ENCODE measurements at places on chromosomes 5 and 9.

GRCh38 chr5:36820900-36821299 is 55.7 kb upstream of the NIPBL start:
- DNase-seq, result no peak

DNA sequence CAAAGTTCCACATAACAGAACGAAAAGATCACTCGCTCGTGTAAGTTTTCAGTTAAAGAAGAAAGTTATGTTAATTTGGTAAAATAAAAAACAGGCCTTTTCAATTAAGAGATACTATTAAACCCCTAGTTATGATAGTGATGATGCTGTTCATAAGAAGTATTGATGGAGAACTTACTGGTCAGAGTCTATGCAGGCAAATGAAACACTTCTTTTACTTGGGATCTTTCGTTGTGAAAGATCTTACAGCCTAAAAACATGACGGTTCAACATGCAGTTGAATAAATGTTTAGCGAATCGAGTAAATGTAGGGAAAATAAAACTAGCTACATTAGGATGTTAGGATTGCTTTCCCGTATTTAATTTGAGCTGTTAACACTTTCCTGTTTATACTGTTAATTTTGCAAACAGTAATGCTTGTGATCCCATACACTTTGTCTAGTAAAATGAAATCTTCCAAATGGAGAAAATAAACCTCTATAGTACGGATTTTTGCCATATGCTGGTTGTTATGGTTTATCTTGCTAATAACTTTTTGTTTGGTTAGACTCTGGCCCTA is 2.0 kb downstream of the RHOBTB3 start:
- DNase-seq, result no peak

- DNase-seq, result no peak
These were observed 185.9 kb upstream of the RASA1 start for GRCh38 chr5:87081511-87082372.

- no peak for DNase-seq
These were observed 27.3 kb upstream of the FANCC start for GRCh38 chr9:95344735-95345325.

DNA sequence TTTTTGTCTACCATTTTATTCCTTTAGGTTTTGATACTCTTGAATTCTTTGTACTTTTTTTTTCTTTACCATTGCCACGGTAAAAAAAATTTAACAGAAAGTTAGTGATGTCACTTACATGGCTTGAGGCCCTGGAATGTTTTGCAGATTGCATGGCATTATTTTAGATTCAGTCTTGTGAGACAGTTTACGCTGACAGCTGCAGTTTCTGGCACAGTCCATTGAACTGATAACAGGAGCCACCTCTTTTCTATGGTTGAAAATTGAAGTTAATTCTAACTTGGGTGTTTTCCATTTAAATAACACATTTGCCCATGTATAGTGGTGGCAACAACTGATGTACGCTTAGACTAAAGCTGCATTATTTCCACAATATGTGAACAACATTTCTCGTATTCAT is 1028.5 kb downstream of the CDH18 start:
- no peak for DNase-seq

- DNase-seq, result no peak
These were observed 1.4 kb downstream of the MCCC2 start for GRCh38 chr5:71588533-71588885.

GRCh38 chr9:15227491-15227890 is 79.5 kb downstream of the TTC39B start:
- no peak for DNase-seq

- no peak for DNase-seq
These were observed 198.3 kb downstream of the ERCC6L2 start for GRCh38 chr9:96073531-96074480.

- no peak for DNase-seq
These were observed 19.8 kb downstream of the CRHBP start for GRCh38 chr5:76972689-76973088.

DNA sequence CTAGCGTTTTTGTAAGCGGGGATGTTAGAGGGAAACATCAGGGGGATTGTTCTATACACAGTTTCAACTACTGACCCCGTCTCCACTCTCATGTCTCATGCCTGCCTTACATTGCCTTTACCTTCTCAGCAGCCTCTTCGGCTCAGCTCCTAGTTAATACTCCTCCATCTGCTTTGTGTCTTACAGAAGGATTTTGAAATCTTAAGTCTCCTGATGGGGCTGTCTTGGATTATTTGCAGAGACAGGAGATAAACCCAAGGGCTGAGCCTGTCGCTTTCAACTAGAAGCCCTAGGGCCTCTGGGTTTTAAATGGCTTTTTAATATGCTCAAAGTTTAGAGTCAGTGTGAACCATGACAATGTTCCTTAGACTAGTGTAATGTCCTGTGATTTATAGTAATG is 161.5 kb downstream of the CARTPT start:
- no peak for DNase-seq

DNA sequence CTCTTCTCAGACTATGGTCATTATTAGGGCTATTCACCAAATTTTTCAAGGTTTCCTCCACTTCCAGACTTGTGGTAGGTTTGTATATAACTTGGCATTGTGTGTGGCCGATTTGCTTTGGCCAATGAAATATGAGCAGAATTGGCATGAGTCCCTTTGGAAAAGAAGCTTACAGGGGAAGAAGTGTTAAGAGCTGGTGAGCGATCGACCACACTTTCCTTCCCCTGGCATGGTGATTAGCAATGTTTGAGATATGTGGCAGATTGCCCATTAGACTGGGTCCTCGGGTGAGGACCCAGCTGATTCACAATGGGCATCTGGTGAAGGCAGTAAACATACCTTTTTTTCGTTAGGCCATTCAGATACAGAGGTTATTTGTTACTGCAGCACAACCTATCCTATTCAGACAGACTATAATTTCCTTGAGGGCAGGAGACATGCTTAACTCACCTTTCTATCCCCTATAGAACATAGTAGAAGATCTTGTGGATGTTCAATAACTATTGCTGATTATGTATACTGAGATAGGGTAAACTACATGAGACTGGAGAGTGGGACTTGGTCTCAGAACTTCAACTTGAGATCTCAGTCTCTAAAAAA is 62.8 kb upstream of the KLF9 start:
- no peak for DNase-seq

DNA sequence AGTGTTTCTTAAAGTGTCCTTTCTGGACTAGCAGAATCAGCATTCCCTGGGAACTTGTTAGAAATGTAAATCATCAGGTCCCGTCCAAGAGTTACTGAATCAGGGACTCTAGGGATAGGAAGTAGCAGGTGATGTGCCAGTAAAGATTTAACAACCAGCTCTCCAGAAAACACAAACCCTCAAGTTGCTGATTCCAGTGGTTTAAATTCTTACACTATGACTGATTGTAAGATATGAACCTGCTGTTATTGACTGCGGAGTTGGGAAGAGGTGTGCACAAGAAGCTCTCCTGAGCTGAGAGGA is 39.1 kb upstream of the BASP1 start:
- DNase-seq, result no peak

GRCh38 chr9:84314306-84314705 is 26.3 kb downstream of the SLC28A3 start:
- DNase-seq, result no peak

GRCh38 chr5:104569621-104570020 is 1007.0 kb upstream of the NUDT12 start:
- DNase-seq, result no peak

GRCh38 chr5:30209755-30210154 is 983.7 kb upstream of the CDH6 start:
- no peak for DNase-seq

GRCh38 chr9:114221706-114222465 is 66.5 kb downstream of the COL27A1 start:
- no peak for DNase-seq

DNA sequence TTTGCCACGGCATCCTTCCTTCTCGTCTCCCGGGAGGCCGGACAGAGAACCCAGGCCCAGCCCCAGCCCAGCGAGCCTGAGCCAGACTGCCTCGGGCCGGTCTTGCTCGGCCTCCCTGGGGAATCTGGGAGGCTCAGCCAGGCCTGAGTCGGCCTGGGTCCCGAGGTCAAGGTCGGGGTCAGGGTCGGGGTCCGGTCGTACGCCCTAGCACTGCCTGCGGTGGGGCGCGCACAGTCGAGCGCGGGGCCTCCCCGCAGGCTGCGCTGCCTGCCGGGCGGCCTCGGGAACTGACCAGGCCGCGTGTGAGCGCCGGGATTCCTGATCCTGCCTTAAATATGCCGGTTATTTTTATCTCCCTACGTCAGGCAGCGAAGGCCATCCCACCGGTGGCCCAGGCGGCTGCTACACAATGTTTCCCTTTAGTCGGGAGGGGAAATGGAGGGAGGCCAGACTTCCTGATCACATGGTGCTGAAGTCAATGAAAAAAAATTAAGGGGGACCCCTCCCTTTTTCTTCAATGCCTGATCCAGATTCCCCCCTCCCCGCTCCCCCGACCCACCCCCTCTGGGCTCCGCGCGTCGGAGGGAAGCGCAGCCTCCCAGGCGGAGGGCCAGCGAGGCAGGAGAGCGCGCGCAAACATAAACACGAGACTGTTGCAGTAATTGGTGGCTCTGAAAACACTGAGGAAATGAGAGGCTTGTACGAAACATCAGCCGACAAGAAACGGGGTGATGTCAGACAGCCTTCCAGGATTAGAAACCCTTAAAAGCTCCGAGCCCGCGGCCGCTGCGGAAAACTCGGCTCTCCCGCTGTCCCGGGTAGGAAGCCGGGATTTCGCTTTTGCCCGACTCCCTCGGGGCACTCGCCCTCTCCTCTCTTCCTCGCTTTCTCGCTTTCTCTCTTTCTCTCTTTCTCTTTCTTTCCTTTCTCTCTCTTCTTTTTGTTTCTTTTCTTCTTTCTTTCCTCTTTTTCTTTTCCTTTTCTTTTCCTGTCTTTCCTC is 148.2 kb upstream of the KLF4 start:
- peak; percentile 82 for DNase-seq

- no peak for DNase-seq
These were observed 255.2 kb downstream of the ARHGAP26 start for GRCh38 chr5:143025376-143025775.

GRCh38 chr5:41186143-41186542 is 27.2 kb downstream of the C6 start:
- no peak for DNase-seq

DNA sequence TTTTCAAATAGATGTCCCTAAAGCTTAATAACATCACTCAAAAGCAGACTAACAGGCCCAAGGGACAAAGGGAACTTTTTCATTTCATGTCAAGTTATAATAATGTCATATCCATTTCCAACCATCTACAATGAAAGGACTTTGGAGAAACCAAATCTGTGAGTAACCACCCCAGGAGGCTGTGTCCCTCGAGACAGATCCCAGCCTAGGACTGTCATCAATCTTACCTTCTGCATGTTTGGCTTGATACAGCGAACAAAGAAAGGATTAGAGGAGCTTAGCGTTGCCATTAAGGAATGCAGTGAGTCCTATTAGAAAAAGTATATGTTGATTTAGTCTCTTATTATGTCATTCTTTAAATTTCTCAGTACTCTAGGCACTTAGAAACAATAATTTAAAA is 137.8 kb upstream of the RETREG1 start:
- peak; percentile 55 for DNase-seq

DNA sequence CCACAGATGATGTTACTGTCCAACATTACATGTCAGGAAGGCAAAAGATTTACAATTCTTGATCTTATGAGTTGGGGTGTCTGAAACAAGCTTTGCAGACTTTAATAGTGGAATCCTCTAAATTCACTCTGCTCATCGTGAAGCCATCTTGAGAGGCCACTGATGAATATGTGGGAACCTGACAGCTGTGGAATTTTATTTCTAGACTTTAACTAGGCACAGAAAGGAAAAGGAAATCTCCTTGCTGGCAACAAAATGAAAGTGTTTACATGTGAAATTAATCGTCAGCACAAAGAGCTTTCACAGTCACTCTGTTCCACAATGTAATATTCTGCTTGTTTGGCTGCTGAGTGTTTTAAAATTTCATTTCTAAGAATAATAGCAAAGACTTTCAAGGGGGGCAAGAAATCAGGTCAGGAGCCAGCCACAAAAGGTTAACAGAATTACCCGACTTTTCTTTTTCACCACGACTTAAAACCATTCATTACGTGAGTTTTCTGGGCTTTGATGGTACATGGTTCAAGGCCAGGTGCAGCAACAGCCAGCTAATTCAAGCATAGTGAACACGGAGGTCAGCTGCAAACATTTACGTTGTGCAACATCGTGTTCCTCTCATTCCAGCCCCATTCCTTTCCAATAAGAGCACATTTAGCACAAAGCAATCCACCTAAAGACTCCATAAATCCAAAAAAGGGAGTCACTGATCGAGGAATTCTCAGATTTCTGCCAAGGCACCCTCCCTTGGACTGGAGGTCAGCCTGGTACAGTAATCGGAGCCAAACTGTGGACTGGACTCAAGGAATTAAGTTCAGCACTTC is 14.6 kb downstream of the NREP start:
- DNase-seq, result peak; percentile 45

DNA sequence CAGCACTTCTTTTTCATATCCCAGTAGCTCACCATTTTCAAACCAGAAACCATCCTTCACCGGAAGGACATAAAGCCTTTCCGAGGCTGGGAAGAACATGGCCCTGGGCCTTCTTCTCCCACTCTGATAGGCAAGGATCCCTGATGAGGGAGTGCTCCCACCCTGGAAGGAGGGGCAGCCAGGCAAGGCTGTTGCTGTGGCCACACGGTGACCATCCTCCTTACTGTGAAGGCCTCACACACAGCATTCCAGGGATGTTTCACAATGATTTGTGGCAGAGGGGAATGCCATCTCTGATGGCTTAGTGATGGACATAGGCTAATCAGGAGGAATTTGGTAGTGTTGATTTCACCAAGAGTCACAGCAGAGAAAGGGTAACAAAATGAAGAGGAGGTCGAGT is 130.7 kb downstream of the ADAMTS12 start:
- DNase-seq, result peak; percentile 24

DNA sequence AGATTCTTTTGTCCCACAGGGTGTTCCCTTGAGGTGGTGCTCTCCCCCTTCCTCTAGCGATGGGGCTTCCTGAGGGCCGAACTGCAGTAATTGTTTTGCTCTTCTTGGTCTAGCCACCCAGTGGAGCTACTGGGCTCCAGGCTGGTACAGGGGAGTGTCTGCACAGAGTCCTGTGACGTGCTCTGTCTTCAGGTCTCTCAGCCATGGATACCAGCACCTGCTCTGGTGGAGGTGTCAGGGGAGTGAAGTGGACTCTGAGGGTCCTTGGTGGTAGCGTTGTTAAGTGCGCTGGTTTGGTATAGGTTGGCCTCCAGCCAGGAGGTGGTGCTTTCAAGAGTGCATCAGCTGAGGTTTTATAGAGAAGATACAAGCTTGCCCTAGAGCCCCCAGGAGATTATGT is 20.4 kb upstream of the CEP72 start:
- no peak for DNase-seq

DNA sequence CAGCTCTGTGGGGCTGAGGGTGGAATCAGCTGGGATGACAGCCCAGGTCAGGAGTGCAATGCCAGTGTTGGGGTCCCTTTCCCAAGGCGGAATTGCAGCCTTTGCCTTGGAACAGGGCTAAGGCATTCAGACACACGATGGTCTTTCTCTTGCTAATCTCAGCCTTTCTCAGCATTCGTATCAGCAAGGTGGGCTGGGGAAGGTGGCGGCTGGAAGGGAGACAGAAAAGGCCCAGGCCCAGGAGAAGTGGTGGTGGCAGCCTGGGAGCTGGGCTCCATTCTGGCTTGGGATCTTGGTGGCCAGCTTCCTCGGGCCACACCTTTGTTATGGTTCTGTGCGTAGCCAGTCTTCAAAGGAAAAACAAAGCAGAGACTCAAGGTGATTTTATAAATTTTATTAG is 1.1 kb upstream of the ARHGEF28 start:
- DNase-seq, result peak; percentile 42
